ENCODE measurements at places on chromosomes 1 and 21. TPM values are rescaled to one million over a fixed set of nuclear protein-coding genes. Genes with fewer than 3 reads are reported as not detected.

- H3K4me3 ChIP-seq: no peak overlapping the region
- DNase-seq: no peak
- no peaks in the 10 kb centered on the region for H3K27me3 ChIP-seq
- H3K27ac ChIP-seq: no peak overlapping the region
- H3K4me1 ChIP-seq: no peaks in the 10 kb centered on the region
- H3K36me3 ChIP-seq: no peaks in the 10 kb centered on the region
Measured at GRCh38 chr1:48555271-48555670, 83.3 kb upstream of the SPATA6 start.

- no peak overlapping the region for H3K27ac ChIP-seq
- no peaks in the 10 kb centered on the region for H3K4me1 ChIP-seq
- no peak overlapping the region for H3K4me3 ChIP-seq
Measured at GRCh38 chr21:43997766-43998742, 14.1 kb upstream of the TRAPPC10 start.

The ADAMTS4 gene
- 0.72 TPM for total RNA-seq

The TMEM79 gene
- 0.54 TPM for total RNA-seq

DNA sequence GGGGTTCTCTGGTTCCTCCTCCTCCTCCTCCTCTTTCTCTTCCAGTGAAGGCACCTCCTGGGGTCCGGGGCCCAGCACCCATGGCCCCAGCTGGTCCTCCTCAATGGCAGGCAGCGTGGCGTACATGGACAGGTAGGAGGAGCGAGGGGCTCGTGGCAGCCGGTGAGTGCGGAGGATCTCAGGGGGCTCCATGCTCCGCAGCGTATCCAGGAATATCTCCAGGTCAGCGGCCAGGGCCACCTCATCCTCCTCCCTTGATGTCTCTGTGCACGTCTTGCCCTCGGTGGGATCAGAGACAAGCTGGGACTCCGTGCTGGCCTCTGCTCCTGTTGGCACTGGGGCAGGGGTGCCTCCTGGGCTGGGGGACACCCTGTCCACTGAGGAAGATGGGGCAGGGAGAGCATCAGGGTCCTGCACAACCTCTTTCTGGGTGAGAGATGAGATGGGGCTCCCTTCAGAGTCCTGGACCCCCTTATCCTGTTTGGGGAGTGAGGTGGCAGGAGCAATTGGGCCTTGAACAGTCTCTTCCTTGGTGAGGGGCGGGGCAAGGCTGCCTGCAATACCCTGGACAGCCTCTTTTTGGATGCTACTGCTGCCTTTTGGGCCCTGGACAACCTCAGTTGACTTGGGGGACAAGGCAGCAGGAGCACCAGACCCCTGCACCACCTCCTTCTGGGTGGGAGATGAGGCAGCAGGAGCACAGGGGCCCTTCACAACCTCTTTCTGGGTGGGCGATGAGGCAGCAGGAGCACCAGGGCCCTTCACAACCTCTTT lies 9.6 kb downstream of the CRYBG2 start:
- H3K4me1 ChIP-seq: no peaks in the 10 kb centered on the region
- H3K4me3 ChIP-seq: no peak overlapping the region

The ZMYND12 gene
- total RNA-seq: not detected

The SLC6A17 gene
- total RNA-seq: 0.54 TPM

The FAM110D gene
- not detected for total RNA-seq

- H3K4me3 ChIP-seq: peak overlapping the region; percentile 65
- peak overlapping the region; percentile 8 for H3K27ac ChIP-seq
- DNase-seq: peak; percentile 12
- no peaks in the 10 kb centered on the region for H3K27me3 ChIP-seq
- H3K36me3 ChIP-seq: peaks cover 3% of the 10 kb centered on the region
Measured at GRCh38 chr21:26965907-26966581, 844 bp downstream of the ADAMTS5 start.

- no peaks in the 10 kb centered on the region for H3K27me3 ChIP-seq
- H3K4me1 ChIP-seq: no peaks in the 10 kb centered on the region
- no peaks in the 10 kb centered on the region for H3K36me3 ChIP-seq
- H3K27ac ChIP-seq: no peak overlapping the region
- no peak for DNase-seq
Measured at GRCh38 chr1:76657623-76658022, 209.7 kb upstream of the ST6GALNAC5 start.

GRCh38 chr1:20949871-20950590 lies 162.9 kb upstream of the HP1BP3 start:
- H3K27me3 ChIP-seq: no peaks in the 10 kb centered on the region
- no peaks in the 10 kb centered on the region for H3K4me1 ChIP-seq
- H3K27ac ChIP-seq: no peak overlapping the region
- DNase-seq: no peak

- no peak for DNase-seq
- no peak overlapping the region for H3K27ac ChIP-seq
- peaks cover 7% of the 10 kb centered on the region for H3K27me3 ChIP-seq
- no peak overlapping the region for H3K4me3 ChIP-seq
- H3K4me1 ChIP-seq: peaks cover 2% of the 10 kb centered on the region
Measured at GRCh38 chr1:3404301-3404700, 50.2 kb upstream of the ARHGEF16 start.

GRCh38 chr1:18528616-18529015 lies 47.9 kb downstream of the KLHDC7A start:
- no peaks in the 10 kb centered on the region for H3K27me3 ChIP-seq
- no peaks in the 10 kb centered on the region for H3K36me3 ChIP-seq
- no peak overlapping the region for H3K27ac ChIP-seq
- H3K4me1 ChIP-seq: no peaks in the 10 kb centered on the region

- peak overlapping the region; percentile 66 for H3K27ac ChIP-seq
- no peaks in the 10 kb centered on the region for H3K36me3 ChIP-seq
- peak; percentile 96 for DNase-seq
- peaks cover 7% of the 10 kb centered on the region for H3K4me1 ChIP-seq
- H3K4me3 ChIP-seq: peak overlapping the region; percentile 73
Measured at GRCh38 chr1:156571261-156571852, 1.0 kb downstream of the IQGAP3 start.

DNA sequence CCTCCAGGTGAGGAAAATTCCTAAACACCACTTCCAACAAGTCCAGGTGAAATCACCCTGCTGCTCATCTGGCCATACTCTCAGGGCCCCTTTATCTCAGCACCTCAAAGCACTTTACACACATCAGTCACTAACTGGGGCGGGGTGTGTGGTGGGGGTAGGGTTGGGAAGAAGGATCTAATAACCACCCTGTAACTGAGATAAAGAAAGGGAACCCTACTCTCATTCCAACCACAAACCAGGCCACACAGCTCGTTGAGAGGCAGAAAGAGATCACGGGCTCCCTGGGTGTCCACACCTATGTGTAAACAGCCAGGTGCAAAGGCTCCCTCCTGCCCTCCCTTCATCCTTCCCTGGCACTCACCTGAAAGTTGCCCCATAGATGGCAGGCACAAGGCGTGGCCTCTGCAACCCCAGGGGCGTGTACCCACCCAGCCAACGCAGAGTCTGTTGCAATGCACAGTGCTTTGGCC lies 20.4 kb downstream of the GPR161 start:
- H3K27me3 ChIP-seq: no peaks in the 10 kb centered on the region
- H3K4me3 ChIP-seq: no peak overlapping the region

DNA sequence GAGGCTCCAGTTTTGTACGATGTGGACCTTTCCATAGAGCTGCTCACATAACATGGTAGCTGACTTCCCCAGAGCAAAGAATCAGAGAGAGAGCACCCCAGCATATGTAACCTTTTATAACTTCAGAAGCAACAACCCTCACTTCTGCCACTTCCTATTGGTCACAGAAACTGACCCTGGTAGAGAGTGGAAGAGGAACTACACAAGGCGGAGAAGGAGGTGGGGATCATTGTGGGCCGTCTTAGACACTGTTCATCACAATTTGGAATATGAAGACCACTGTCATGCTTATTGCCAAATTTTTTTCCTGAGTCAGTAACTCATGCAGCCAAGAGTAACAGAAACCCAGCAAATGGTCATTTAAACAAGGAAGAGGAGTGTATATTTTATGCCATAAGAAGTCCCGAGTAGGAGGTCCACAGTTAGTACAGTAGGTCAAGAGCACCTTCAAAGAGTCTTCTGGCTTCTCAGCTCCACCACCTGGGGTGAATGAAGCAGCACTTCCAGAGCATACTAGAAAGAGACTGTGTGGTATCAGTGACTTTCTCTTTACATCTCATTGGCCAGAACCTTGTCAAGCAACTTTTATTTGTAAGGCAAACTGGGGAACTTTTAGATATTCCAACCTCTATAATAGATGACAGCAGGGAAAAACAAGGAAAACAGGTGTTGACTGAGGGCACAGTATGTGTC lies 71.8 kb downstream of the ODF2L start:
- H3K4me1 ChIP-seq: no peaks in the 10 kb centered on the region
- DNase-seq: no peak
- no peak overlapping the region for H3K4me3 ChIP-seq
- 0 out of 2 replicates have a peak, but pooled peaks cover 1% of the 10 kb centered on the region for H3K27me3 ChIP-seq
- no peak overlapping the region for H3K27ac ChIP-seq

DNA sequence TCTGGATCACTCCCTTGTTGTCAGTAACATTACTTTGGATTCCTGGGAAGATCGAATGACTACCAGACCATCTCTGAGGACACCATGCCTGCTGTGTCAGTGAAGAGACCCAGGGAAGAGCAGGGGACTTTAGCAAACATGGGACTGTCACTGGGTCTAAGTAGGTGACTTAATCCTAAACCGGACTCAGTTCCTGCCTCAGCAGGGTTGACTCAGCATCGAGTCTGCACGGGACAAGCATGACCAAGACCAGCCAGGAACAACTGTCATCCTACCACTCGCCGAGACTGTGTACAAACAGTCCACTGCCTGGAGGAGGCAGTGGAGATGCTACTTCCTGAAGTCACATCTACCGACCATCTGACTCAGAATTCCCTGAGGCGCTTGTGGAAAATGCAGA lies 53.2 kb upstream of the RAB4A start:
- H3K4me3 ChIP-seq: no peak overlapping the region
- no peaks in the 10 kb centered on the region for H3K36me3 ChIP-seq
- no peak for DNase-seq
- H3K27me3 ChIP-seq: no peaks in the 10 kb centered on the region

The CA6 gene
- not detected for total RNA-seq

DNA sequence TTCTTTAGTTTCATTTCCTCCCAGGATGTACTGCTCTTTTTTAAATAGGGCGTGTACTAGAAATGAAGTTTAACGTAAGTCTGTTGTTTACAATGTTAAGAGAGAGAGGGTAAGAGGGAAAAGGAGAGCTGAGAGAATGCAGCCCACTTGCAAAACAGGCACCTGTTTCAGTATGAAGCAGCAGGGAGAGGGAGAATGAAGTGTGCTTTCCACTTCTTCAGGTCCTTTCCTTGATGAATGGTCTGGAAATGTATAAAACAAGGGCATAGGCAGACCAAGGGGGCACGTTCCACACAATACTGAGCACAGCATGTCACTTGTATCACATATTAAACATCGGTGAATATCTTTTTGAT lies 2.0 kb downstream of the KCNA3 start:
- DNase-seq: no peak
- no peaks in the 10 kb centered on the region for H3K4me1 ChIP-seq
- no peak overlapping the region for H3K27ac ChIP-seq
- peaks cover 20% of the 10 kb centered on the region for H3K27me3 ChIP-seq

- no peak overlapping the region for H3K4me3 ChIP-seq
- H3K27ac ChIP-seq: no peak overlapping the region
- DNase-seq: no peak
- no peaks in the 10 kb centered on the region for H3K27me3 ChIP-seq
Measured at GRCh38 chr1:40755067-40755466, 28.5 kb upstream of the KCNQ4 start.

- DNase-seq: peak; percentile 65
- H3K27ac ChIP-seq: peak overlapping the region; percentile 10
- H3K4me3 ChIP-seq: no peak overlapping the region
- peaks cover 10% of the 10 kb centered on the region for H3K4me1 ChIP-seq
Measured at GRCh38 chr1:29271724-29272123, 35.4 kb downstream of the PTPRU start.

The PCSK9 gene
- total RNA-seq: under 0.01 TPM

- H3K27me3 ChIP-seq: no peaks in the 10 kb centered on the region
- H3K4me3 ChIP-seq: no peak overlapping the region
- H3K36me3 ChIP-seq: peaks cover 3% of the 10 kb centered on the region
- peaks cover 3% of the 10 kb centered on the region for H3K4me1 ChIP-seq
- peak; percentile 69 for DNase-seq
- H3K27ac ChIP-seq: no peak overlapping the region
Measured at GRCh38 chr1:241603731-241604245, 36.4 kb downstream of the CHML start.

DNA sequence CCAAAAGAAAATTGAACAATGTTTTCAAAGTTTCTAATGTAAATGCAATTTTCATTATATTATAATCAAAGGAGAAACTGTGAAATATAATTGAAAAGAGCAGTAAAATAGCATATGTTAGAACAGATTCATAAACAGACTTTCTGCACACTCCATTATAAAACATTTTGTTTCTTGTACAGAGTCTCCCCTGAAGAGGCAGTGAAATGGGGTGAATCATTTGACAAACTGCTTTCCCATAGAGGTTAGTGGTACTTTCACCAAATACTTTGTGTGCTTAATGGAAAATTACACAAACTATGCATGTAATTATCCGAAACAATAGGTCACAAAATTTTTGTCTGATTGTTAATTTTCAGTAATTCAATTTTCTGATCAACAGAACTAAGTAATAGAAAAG lies 1.9 kb downstream of the RGS18 start:
- no peaks in the 10 kb centered on the region for H3K36me3 ChIP-seq
- H3K4me3 ChIP-seq: no peak overlapping the region
- DNase-seq: peak; percentile 30
- H3K4me1 ChIP-seq: no peaks in the 10 kb centered on the region

The CIART gene
- 13.9 TPM for total RNA-seq

DNA sequence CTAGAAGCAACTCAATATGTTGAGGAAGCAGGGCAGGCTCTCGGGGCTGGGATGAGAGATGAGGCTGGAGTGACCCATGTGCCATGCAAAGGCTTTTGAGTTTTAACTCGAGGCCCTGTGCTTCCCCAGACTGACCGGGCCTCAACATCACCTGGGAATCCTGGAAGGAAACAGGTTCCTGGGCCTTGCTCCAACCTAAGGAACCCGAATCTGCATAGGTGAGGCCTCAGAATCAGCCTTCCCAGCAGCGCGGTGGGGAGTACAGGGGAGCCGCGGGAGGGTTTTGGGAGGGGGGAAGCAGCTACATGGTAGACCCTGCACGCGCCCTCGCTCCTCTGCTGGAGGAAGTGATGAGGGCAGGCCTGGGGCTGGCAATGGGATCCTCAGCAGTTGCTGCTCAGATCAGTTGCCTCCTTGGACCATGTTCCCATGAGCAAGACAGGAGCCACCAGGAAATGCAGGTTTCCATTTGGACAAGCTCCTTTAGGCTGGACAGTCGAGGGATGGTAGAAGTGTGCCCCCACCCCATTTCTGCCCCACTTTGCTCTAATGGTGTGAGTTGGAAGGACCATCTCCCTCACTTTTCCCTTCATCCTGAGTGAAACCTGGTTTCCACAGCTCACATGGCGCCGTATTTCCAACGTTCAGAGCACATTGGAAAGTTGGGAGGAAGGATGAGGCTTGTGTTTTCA lies 4.5 kb upstream of the KIAA1614 start:
- H3K4me1 ChIP-seq: peaks cover 5% of the 10 kb centered on the region
- no peak for DNase-seq
- H3K36me3 ChIP-seq: no peaks in the 10 kb centered on the region
- H3K4me3 ChIP-seq: no peak overlapping the region
- H3K27ac ChIP-seq: no peak overlapping the region
- no peaks in the 10 kb centered on the region for H3K27me3 ChIP-seq

- no peak overlapping the region for H3K4me3 ChIP-seq
- H3K27ac ChIP-seq: no peak overlapping the region
- peaks cover 14% of the 10 kb centered on the region for H3K27me3 ChIP-seq
- H3K36me3 ChIP-seq: no peaks in the 10 kb centered on the region
Measured at GRCh38 chr21:42337830-42338728, 12.7 kb downstream of the TFF2 start.
